ENCODE measurements at places on chromosomes 4 and X.

DNA sequence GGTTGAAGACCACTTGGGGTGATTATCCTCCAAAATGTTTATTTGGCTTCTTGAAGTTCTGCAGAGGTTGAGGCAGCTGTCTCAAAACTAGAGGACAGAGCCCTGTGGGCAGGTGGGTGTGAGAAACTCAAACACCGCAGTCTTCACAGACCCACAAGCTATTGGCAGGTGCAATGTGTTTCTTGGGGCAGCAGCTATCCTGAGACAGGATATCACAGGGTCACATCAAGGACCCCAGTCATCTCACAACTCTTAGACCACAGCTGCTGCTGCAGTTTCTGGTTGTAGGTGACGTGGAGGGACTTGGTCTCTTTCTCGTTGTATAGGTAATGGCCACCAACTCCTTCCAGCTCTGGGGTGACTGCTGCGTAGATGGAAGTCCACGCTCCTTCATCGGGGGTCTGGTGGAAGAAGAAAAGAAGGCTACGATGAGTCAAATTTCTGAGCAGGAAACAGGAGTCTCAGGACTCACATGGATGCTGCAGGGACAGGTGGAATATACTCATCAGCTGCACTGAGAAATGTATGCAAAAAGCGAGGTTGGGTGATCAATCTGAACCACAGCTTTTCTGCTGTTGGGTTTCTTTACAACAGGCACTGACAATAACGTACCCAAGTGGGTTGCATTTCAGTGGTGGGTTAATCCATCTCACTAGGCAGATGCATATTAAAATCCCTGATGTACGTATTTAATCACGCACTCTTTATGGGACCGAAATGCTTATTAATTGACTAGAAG, 279.8 kb downstream of the DHRSX start:
- DNase-seq: no peak

DNA sequence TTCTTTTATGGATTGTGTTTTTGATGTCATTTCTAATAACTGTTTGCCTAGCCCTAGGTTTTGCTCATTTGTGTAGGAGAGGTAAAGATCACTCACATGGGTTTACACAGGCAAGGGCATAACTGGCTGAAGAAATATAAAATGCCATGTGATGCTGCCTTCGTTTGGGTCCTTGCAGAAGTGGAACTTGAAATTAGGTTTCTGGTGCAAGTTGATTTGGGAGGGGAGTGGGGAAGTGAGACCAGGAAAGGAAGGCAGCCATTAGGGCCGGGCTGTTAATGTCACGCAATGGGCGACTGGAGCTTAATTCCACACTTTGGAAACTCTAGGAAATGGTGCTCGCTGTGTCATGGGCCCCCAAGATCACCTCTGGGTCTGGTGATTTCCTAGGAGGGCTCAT, 14.5 kb downstream of the CLCN4 start:
- DNase-seq: no peak

- DNase-seq: no peak
Observed at GRCh38 chr4:28277931-28278330, 1417.3 kb downstream of the STIM2 start.

DNA sequence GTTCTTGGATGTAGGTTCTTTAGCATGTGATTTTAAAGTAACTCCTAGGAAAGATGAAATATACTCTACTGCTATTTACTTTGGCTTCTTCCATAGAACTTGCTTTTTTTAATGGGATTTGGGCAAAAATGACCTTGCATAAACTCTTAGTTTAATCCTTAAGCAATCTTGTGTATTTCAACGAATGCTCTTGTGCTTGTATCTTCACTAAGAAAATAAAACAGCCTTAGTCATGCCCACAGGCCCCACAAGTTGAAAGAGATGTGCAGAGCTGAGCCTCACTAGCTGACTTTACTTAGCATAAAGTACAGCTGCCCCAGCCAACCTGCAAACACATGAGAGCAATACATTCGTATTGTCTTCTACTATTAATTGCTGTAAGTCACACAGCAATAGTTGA, 1609.2 kb downstream of the STIM2 start:
- no peak for DNase-seq

- DNase-seq: no peak
Observed at GRCh38 chr4:12393631-12394262, 965.1 kb upstream of the HS3ST1 start.

DNA sequence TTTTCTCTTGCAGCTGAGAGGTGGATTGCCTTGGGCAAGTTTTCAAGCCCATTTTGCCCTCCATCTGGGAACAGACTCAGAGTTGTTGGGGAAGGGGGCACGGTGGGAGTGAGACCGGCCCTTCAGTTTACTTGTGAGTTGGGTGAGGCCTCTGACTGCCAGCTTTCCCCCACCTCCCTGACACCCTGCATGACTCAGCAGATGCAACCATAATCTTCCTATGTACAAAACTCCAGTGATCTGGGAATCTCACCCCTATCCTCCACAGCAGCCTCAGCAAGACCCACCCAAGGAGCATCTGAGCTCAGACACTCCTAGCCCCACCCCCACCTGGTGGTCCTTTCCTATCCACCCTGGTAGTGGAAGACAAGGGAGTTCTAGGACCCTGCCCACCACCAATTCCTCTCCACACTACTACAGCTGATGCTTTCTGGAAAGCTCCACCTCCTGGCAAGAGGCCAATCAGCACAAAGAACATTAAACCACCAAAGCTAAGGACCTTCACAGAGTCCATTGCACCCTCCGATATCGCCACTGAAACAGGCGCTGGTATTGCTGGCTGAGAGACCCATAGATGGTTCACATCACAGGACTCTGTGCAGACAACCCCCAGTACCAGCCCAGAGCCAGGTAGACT, 99.4 kb upstream of the STK26 start:
- no peak for DNase-seq

DNA sequence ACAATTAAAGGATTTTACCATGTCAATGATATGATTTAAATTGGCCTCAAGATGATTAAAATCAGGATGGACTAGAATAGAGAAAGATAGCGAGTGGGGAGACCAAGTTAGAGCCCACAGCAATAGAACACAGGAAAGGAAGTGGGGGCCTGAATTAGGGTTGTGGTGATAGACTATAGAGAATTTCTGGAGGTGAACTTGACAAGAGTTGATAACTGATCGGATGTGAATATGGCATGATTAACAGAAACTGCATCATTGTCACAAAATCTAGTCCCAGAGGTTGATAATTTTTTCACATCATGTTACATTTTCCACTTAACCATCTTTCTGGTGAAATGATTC, 26.3 kb upstream of the TRPC3 start:
- no peak for DNase-seq

GRCh38 chr4:112102875-112103370, 42.3 kb upstream of the FAM241A start:
- DNase-seq: no peak

- no peak for DNase-seq
Observed at GRCh38 chr4:116913451-116913850, 171.9 kb downstream of the TRAM1L1 start.

- no peak for DNase-seq
Observed at GRCh38 chrX:5242091-5242790, 986.4 kb downstream of the NLGN4X start.

DNA sequence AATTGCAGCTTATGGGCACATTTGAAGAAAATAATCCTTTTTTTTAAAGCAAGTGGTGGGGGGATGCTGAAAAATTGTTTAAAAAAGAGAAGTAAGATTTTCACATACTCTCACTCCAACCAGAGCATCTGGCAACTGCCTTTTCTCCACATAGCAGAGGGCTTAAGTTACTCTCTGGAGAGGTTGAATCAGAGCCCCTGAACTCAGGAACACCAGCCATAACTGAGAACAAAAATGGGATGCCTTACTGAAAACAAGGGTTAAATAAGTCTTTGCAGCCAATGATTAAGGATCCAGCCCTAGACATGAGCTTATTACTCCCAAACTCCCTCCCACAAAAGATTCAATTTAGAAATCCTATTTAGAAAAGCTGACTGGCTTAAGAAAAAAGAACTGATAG, 27.5 kb downstream of the CASK start:
- DNase-seq: no peak

- no peak for DNase-seq
Observed at GRCh38 chr4:152374606-152375285, 161.1 kb downstream of the FBXW7 start.

GRCh38 chr4:126604268-126604867, 1028.4 kb upstream of the INTU start:
- no peak for DNase-seq
